GM04503 (cell line): ENCODE measurements at places on chromosomes 2 and 18.

- DNase-seq, result no peak
These were observed 127.1 kb downstream of the SOCS6 start for GRCh38 chr18:70415823-70416488.

DNA sequence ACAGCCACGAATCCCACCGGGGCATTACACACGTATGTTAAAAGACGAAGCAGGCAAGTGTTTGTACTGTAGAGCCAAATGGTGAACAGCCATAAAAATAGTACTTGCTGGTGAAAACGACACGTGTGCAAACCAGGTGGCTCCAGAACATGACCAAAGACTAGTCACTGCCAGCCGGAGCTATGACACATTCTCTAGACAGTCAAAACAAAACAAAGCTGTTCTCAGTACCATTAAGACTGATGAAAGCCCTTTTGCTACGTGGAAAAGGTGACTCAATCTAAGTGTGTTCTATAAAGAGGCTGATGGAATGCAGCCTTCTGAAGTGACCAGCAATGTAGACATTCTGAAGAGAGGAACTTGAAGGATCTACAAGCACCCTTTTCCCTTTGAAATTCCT, 367.7 kb upstream of the NETO1 start:
- peak; percentile 3 for DNase-seq

GRCh38 chr18:7657937-7658336, 90.8 kb downstream of the PTPRM start:
- DNase-seq, result no peak

DNA sequence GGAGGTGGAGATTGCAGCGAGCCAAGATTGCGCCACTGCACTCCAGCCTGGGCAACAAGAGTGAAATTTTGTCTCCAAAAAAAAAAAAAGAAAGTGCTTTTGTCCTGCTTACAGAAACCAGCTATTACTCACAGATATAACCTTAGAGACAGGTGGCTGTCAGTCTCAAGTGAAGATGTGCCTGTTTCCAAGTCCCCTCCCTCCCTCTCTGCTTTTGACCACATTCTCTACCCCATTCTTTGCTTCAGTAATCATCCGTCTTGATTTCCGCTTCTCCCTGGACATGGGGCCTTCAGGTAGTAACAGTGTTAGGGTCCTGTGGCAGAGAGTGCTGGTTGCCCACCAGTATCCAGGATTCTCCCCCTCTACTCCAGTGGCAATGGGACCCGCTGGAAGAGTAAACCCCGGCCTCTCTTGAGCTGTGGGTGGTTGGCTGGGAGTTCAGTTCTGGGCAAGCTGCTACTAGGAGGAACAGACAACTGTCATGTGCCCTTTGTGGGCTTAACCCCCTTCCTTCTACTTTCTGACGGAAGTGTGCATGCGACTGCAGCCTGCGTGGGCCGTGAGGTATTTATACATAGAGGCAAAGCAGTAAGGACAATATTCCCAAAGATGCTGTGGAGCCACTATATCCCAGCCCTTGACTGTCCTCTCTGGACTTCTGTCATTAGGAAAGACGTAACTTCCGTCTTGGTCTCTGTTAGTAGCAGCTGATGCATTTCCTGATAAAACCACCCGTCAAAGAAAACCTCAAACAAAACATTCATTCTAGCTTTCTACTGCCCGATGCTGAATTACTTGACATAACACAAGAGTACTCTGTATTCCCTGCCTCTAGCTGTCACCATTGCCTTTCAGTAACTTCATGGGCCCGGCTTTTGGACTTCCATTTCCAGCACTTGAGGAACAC, 17.8 kb downstream of the PDCL3 start:
- DNase-seq, result no peak

DNA sequence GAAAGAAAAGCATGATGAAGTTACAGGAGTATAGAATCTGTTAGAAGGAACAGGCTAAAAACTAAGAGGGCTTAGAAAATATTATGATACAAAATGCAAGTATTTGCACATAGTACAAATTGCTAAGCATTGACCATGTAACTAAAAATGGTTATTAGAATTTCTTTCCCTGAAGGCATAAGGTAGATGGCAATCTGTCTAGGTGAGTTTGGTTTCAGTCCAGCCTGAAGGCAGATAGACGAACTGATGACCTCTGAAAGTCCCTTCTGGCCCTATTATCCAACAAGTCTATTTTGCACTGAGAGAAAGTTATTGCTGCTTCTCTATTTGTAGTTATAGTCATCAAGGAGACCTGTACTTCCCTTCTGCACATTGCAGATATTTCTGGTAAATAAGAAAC, 663.5 kb downstream of the LRP1B start:
- DNase-seq, result no peak

GRCh38 chr2:192729369-192729768, 534.6 kb upstream of the TMEFF2 start:
- no peak for DNase-seq

GRCh38 chr2:98503481-98504105, 58.9 kb downstream of the INPP4A start:
- no peak for DNase-seq

DNA sequence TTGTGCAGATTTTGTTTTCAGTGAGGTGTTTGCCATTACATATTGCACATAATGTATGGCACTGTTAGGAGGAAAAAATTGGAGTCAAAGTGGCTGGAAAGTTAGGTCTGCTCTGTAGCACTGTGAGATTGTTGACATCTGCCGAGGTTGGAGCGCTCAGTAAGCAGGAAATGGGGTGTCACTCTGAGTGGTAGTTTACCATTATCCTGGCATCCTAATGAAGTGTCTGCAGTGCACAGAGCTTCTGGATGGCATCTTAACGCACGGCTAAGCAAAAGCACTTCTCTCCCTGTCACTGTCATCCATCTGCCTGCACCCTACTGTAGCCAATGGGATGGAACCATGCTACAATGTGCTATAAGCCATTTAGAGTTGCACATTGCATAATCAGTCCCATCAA, 561.9 kb downstream of the ARHGAP15 start:
- no peak for DNase-seq

DNA sequence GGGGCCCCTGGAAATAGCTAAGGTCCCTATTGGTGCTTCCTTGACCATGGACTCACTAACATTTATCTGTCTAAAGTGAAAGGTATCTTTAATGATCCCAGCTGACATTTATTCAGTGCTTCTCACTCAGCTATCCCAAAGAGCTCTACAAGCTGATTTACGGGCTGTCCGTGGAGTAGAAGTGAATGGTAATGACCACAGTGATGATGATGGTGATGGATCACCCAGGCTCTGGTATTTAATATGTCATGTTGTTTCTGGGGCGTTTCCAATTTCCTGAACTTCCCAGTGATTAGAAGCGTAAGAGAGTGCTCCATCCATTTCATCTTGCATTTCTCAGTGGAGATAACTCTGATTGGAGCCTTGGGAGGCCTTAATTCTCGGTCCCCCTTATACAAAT, 304.3 kb downstream of the HRH4 start:
- DNase-seq, result no peak

- peak; percentile 0 for DNase-seq
These were observed 277.9 kb downstream of the DCC start for GRCh38 chr18:52617931-52618330.

GRCh38 chr2:82789851-82790205, 1669.3 kb downstream of the SUCLG1 start:
- no peak for DNase-seq

GRCh38 chr18:36499938-36500337, 202.4 kb downstream of the FHOD3 start:
- no peak for DNase-seq

DNA sequence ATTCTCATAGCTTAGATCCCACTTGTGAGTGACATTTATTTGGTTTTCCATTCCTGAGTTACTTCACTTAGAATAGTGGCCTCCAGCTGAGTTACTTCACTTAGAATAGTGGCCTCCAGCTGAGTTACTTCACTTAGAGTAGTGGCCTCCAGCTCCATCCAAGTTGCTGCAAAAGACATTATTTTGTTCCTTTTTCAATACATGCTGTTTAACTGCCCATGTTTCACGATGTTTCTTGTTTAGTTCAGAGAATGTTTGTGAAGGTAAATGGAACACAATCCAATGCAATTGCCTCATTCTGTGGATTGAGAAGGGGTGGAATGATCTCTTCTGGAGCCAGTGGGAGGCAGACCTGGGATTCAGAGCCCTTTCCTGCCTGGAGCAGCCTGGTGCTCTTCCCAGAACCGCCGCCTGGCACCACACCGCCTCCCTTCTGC, 273.5 kb upstream of the ATP5MC3 start:
- no peak for DNase-seq

DNA sequence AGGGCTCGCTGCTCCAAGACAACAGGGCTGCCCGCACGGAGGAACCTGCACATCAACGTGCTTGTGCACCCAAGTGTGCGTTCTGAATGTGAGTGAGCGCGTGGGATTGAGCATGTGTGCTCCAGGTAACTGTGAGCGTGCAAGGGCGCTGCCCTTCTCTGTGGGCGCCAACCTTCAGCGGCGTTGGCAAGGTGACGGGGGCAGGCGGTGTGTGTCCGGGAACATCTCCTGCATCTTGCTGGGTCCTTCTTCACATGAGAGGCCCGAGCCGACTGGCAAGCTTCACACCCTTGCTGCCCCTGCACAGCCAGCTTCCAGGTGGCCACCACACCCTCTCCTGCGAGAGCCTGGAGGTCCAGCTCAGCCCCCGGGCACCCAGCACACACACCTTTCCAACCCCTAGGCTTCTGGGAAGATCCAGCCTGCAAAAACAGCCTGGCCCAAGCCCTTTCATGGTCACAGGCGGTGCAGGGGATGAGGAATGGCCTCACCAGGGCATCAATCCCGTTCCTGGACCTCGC, 220.9 kb downstream of the HDAC4 start:
- DNase-seq, result no peak

DNA sequence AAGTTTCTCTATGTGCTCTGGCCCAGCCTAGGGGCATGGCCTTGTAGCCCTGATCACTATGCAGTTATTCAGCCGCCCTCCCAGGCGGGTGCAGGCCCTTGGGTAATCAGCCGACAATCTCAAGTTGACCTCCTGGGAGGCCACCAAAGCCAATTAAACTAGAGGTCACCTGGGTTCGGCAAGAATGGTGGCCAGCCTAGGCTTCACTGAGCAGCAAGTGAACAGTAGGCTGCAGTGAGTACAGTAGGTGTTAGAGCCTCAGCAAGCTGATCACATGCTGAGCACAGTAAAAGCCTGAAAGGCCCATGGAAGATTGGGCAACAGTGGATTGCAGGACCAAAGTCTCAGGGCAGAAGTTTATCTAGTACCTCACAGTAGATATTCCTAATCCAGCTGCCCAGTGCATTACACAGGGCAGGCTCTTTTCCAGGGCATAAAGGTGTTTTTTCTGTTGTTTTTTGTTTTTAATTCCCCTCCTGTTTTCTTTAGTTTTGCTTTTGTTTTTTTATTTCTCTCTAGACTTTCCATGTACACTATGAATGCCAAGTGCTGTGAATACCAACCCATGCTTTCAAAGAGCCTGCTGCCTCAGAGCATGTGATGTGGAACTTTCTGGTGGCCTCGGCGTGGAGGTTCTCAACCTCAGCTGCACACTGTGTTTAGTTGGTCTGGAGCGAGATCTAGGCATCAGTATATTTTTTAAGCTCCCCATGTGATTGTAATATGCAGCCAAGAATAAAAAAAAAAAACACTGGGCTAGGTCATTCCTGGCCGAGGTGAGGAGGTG, 55.9 kb upstream of the ATL2 start:
- no peak for DNase-seq

- peak; percentile 63 for DNase-seq
These were observed 502.3 kb downstream of the PID1 start for GRCh38 chr2:228768818-228769217.

DNA sequence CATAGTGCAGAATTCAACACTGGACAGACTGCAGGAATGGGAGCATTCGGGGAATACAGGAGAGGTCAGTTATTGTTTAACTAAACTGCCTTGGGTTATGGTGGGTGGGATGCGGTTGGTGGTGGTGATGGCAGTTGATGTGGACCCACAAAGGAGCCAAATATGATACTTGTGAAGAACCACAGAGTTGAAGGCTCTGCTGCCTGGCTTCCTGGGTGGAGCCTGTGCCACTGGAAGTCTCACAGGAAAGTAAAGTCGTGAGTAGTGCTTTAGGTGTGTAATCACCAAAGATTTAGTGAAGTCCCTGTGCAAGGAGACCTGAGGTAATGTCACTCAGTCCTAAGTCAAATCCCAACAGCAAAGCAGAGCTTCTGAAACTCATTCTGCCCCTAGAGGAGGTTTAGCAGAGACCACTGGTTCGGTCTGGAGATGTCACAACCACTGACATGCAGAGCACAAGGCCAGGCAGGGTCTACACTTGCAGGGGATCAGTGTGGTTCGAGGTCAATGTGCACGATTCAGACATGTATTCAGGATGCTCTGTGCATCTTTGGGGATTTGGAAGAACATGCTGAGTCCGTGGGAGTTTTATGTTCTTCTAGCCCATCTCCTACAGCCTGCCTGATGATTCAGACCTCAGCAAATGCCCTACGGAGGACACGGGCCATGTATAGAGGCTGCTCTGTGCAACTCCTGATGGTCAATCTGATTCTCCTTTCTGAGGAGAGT, 1150.9 kb downstream of the RPIA start:
- no peak for DNase-seq

GRCh38 chr18:56844556-56844955, 193.4 kb downstream of the WDR7 start:
- no peak for DNase-seq

GRCh38 chr18:40855661-40856060, 1099.4 kb upstream of the PIK3C3 start:
- DNase-seq, result no peak

- no peak for DNase-seq
These were observed 631 bp downstream of the GYPC start for GRCh38 chr2:126656431-126657147.

- no peak for DNase-seq
These were observed 29.6 kb downstream of the EDAR start for GRCh38 chr2:108959401-108959800.

DNA sequence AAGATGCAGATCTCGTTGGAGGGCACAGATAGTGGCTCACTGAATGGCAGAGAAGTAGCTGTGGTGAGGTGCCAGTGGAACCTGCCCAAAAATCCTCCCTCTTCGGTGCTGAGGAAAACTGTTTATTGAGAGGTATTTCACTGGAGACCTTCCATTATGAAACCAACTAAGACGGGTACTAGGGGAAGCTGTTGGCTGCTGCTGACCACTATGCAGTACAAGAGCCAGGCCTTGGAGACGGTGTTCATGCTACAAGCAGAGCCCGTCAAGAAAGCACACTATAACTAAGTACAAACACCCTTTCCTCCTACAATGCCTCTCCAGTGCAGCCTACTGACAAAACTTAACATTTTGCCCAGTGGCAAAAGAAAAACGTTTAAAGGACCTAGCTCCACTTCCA, 4.6 kb downstream of the ARL5A start:
- no peak for DNase-seq

DNA sequence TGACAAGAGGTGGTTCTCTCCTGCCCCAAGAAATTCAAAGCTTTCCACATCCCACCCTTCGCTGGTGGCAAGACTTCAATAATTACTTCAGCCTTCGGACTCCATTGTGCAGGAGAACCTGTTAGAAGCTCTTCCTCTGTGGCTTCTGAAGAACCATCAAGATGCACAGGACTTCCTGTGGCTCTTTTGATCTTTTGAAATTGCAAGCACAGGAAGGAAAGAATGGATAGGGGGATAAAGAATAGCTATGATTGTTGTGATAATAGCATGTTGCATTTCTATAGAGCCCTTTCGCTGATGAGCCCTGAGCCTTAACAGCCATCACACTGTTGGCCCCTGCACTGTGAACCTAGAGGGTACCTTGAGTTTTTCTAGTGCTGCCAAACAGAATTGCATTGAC, 7.4 kb downstream of the EPAS1 start:
- no peak for DNase-seq

GRCh38 chr2:129705085-129705484, 274.4 kb upstream of the RAB6C start:
- DNase-seq, result no peak
